ENCODE measurements at places on chromosomes 5 and 9.

DNA sequence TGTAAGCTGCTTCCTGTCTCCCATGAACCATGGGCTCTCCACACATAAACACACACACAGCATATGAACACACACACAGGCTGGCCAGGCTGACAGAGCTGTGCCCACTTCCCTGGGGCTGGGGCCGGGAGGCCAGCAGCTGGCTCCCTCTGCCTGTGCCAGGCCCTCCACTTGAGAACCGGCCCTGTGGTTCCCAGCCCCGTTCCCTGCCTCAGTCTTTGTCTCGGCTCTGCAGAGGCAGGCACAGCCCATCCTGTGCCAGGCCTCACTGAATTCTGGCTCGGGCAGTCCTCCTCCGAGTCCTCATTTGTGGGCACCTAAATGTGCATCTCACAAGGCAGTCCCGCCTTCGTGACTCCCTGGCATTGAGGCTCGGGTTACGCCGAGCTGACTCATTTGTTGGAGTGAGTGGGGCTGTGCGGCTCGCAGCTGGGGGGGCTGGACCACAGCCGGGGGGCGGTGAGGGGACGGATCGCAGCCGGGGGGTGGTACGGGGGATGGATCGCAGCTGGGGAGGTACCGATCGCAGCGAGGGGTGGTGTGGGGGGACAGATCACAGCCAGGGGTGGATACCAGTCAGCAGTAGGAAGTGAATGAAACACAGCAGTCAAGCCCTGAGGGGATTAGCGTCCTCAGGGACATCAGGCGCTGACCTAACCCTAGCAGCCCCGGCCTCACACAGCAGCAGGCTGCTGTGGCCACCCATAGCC lies 72.3 kb downstream of the PSMB7 start:
- DNase-seq = no peak

DNA sequence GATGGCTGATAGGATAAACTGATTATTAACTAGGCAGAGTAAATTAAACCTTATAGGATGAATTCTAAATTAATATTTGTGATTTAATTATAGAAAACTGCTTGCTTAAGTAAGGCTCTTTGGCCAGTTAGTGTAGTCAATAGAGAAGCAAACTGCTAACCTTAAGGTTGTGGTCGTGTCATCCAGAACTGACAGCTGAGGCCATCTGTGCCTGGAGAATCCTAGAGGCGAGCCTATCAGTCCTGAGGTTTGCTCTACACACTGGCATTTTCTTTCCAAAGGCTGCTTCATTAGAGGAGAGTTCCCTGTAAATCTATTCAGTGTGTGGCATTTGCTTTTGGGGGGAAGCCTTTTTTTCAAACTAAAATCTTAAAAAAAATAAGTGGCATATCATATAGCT lies 169.2 kb downstream of the MEF2C start:
- DNase-seq = no peak

GRCh38 chr9:87276851-87277261 lies 220.8 kb upstream of the DAPK1 start:
- no peak for DNase-seq

DNA sequence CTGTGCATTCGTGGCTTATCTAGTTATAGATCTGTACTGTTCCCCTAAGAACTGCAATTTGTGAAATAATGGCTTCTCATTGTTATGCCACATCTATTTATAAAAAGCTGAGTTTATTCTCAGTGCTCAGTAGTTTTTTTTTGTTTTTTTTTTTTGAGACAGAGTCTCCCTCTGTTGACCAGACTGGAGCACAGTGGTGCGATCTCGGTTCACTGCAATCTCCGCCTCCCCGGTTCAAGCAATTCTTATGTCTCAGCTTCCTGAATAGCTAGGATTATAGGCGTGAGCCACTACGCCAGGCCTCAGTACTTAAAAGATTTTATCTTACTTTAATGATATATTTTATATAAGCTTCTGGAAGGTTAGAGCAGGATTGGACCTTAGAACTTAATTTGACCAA lies 19.0 kb downstream of the SEC61B start:
- no peak for DNase-seq

DNA sequence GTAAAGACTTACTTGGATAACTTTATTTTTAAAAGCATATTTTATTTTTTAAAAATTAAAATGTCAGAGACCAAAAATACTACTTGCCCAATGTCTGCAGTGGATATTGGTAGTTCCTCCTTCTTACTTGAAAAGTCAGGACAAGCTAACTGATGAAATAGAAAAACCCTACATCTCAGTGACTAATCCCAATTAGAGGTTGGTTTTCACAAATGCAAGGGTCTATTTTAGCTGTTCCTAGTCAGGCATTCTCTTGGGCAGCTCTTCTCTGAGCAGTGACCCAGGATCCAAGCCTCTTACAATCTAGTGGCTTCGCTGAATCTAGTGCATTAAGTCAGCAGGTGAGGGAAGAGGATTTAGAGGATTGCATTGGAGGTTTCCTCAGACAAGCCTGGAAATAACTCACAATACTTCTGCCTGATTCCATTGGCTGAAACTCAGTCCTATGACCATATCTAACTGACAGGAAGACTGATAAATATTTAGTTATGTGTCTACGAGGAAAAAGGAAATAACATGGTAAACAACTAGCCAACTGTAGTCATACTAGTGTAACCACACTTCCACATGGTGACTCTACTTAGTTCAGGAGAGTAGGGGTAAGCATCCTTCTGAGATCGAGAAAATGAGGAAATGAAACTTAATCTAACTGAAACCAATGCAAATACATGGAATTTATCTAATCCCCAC lies 34.2 kb upstream of the MIER3 start:
- DNase-seq = no peak

All from activated CD4-positive, alpha-beta memory T cell treated with anti-CD3 and anti-CD28 coated beads for 36 hours (primary cell).